A549 treated with CORT108297 at 1 μM for 4 hours (cell line): ENCODE measurements at places on chromosomes 4 and X. TPM values are rescaled to one million over a fixed set of nuclear protein-coding genes. Genes with fewer than 3 reads are reported as not detected.

Gene MAGEA4
- not detected in 5 replicates for total RNA-seq

Gene PPBP
- total RNA-seq, result 0.15 to 0.19 TPM in 2 of 5 replicates, not detected in the others

Gene PYURF
- 72.2 to 84.8 TPM (median 80.4 TPM) in 5 replicates for total RNA-seq

Gene GUCY1A1
- not detected in 5 replicates for total RNA-seq

Gene FOXR2
- total RNA-seq, result not detected in 5 replicates

Gene PARM1
- 0.47 to 0.75 TPM (median 0.68 TPM) in 5 replicates for total RNA-seq

Gene SLAIN2
- total RNA-seq, result 15.8 to 19.4 TPM (median 18.2 TPM) in 5 replicates

Gene EFHC2
- 0.17 to 0.29 TPM (median 0.21 TPM) in 5 replicates for total RNA-seq

Gene XG
- total RNA-seq, result 0.07 to 0.09 TPM in 2 of 5 replicates, not detected in the others

Gene TKTL2
- not detected in 5 replicates for total RNA-seq

Gene FAM114A1
- 21.9 to 46.3 TPM (median 33.2 TPM) in 5 replicates for total RNA-seq

Gene CD38
- total RNA-seq, result 8.6 to 13.7 TPM (median 10.1 TPM) in 5 replicates

Gene TRO
- total RNA-seq, result 0.52 to 0.77 TPM (median 0.69 TPM) in 5 replicates

Gene SRPX2
- 2.3 to 2.9 TPM (median 2.4 TPM) in 5 replicates for total RNA-seq

Gene TBC1D25
- 9.5 to 12.7 TPM (median 11.8 TPM) in 5 replicates for total RNA-seq

Gene CENPI
- total RNA-seq, result 8.5 to 15.1 TPM (median 12.9 TPM) in 5 replicates

Gene PSAPL1
- total RNA-seq, result 0.06 to 0.18 TPM (median 0.12 TPM) in 5 replicates

Gene IL21
- total RNA-seq, result not detected in 5 replicates

Gene SAGE1
- 0.06 to 0.08 TPM in 2 of 5 replicates, not detected in the others for total RNA-seq

Gene STBD1
- total RNA-seq, result 8.0 to 9.6 TPM (median 8.6 TPM) in 5 replicates

Gene ITM2A
- not detected in 5 replicates for total RNA-seq

Gene HSFX4
- total RNA-seq, result not detected in 5 replicates

Gene NUDT10
- 0.42 to 0.64 TPM (median 0.46 TPM) in 5 replicates for total RNA-seq

Gene G6PD
- total RNA-seq, result 1,443 to 1,631 TPM (median 1,552 TPM) in 5 replicates

Gene POLN
- 0.51 to 1.2 TPM (median 0.69 TPM) in 5 replicates for total RNA-seq

Gene TMPRSS11D
- total RNA-seq, result not detected in 5 replicates

Gene PAGE5
- not detected in 5 replicates for total RNA-seq

Gene SPANXC
- total RNA-seq, result 0.44 to 1.4 TPM (median 0.92 TPM) in 5 replicates

Gene GPRIN3
- total RNA-seq, result 2.8 to 5.9 TPM (median 4.7 TPM) in 5 replicates

Gene DCLK2
- 9.0 to 11.1 TPM (median 9.3 TPM) in 5 replicates for total RNA-seq

Gene UGT2A1
- total RNA-seq, result not detected in 5 replicates

Gene TREX2
- 1.0 to 1.8 TPM (median 1.7 TPM) in 5 replicates for total RNA-seq

Gene GLRA3
- not detected in 5 replicates for total RNA-seq

Gene POU4F2
- total RNA-seq, result not detected in 5 replicates

Gene APLN
- 0.70 to 0.85 TPM (median 0.79 TPM) in 5 replicates for total RNA-seq

Gene GPRASP3
- total RNA-seq, result 3.2 to 4.0 TPM (median 3.7 TPM) in 5 replicates

Gene SMIM10
- total RNA-seq, result 0.05 to 0.14 TPM (median 0.08 TPM) in 5 replicates

Gene ADRA2C
- total RNA-seq, result 5.9 to 11.6 TPM (median 11.3 TPM) in 5 replicates

Gene PPA2
- total RNA-seq, result 73.3 to 92.0 TPM (median 76.7 TPM) in 5 replicates

Gene USP17L22
- not detected in 5 replicates for total RNA-seq

Gene SSX5
- not detected in 5 replicates for total RNA-seq

Gene SLC9A7
- 8.4 to 12.8 TPM (median 11.6 TPM) in 5 replicates for total RNA-seq

Gene PROM1
- total RNA-seq, result 0.06 to 0.29 TPM (median 0.09 TPM) in 5 replicates

Gene CDS1
- total RNA-seq, result 0.76 to 1.1 TPM (median 0.78 TPM) in 5 replicates

Gene LONRF3
- total RNA-seq, result 2.9 to 4.3 TPM (median 3.5 TPM) in 5 replicates

Gene STK32B
- total RNA-seq, result 19.4 to 20.5 TPM (median 20.1 TPM) in 5 replicates

Gene CLCN3
- 15.9 to 19.8 TPM (median 18.0 TPM) in 5 replicates for total RNA-seq

Gene USP9X
- total RNA-seq, result 24.9 to 32.1 TPM (median 29.2 TPM) in 5 replicates

Gene PLAC1
- 0.25 to 0.80 TPM (median 0.53 TPM) in 5 replicates for total RNA-seq
